Activated effector memory CD4-positive, alpha-beta T cell treated with Interleukin-2 at 50 U/mL for 16 hours (primary cell): ENCODE measurements at places on chromosomes 13 and 19.

GRCh38 chr19:47296036-47296435 lies 13.6 kb upstream of the C5AR1 start:
- DNase-seq: peak; percentile 43

- DNase-seq: no peak
Measured at GRCh38 chr19:11611730-11612129, 14.4 kb downstream of the ZNF627 start.

DNA sequence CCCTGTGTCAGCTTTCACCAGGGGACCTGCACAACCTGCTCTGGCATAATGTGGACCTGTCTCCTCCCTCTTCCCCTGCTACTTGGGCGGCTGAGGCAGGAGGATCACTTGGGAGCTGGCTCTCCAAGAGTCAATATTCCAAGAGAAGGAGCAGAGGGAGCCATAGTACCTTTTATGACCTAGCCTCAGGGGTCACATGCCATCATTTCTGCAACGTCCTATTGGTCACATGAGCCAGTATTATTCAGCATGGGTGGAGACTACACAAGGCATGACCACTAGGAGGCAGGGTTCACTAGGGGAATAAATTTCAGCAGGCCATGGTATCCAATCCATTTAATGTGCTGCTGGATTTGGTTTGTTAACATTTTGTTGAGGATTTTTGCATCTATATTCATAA lies 12.0 kb upstream of the SHFL start:
- peak; percentile 24 for DNase-seq

DNA sequence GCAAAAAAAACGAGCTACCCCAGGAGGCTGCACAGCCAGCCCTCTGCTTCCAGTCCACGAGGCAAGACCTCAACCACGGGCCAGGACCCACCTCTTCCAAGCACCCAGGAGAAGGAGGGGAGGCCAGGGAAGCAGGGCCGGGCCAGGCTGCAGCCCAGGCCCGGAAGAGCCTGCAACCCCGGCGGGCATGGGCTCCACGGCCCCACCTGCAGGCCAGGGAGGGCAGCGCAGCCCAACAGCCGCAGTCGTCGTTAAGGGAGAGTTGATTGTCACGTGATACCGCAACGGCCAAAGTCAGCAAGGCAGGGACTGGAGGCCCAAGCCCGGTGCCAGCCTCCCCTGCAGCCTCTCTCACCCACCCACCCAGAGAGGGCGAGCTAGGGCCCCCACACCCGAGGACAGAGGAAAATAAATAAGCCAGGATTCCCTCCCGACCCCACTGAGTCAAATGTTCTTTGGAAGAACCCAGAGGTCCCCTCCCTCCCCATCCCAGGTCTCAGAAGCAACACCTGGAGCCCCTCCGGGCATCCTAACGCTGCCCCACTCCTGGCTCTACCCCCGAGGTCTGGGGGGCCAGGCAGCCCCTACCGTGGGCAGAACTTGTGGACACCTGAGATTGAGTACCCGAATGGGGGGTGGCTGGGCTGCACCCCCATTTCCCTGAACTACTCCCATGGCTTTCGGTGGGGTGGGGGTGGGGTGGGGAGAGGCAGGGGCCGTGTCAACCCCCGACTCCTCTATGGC lies 5.2 kb upstream of the REXO1 start:
- DNase-seq: peak; percentile 69

GRCh38 chr13:74860789-74861188 lies 621.2 kb downstream of the TBC1D4 start:
- no peak for DNase-seq
